ENCODE measurements at places on chromosomes 2 and 18.

DNA sequence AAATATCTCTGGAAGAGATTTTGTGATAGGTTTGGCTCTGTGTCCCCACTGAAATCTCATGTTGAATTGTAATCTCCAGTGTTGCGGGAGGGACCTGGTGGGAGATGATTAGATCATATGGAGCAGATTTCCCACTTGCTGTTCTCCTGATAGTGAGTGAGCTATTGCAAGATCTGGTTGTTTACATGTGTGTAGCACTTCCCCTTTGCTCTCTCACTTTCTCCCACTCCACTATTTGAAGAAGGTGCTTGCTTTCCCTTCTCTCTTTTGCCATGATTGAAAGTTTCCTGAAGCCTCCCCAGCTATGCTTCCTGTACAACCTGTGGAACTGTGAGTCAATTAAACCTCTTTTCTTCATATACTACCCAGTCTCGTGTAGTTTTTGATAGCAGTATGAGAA is 97.0 kb upstream of the FN1 start:
- no peak for DNase-seq

GRCh38 chr2:171703574-171704347 is 16.5 kb downstream of the DYNC1I2 start:
- no peak for DNase-seq

DNA sequence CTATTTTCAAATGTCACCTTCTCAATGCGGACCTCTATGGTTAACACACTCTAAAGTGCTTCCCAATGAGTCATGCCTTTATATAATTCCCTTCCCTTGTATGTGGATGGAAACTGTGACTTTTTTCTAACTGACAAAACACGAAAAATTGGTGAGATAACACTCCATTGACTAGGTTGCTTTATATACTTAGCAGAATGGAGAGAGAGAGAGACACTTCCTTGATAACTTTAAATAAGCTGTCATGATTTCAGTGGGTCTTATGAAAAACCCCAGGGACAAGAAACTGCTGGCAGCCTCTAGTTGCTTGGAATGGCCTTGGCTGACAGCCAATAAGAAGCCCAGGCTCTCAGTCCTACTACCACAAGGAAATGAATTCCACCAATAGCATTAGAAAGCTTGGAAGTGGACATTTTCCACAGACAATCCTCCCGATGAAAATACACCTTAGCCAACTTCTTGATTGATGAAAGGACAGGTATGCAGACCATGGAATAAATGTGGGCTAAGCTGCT is 322.2 kb downstream of the ZNF804A start:
- DNase-seq: no peak

DNA sequence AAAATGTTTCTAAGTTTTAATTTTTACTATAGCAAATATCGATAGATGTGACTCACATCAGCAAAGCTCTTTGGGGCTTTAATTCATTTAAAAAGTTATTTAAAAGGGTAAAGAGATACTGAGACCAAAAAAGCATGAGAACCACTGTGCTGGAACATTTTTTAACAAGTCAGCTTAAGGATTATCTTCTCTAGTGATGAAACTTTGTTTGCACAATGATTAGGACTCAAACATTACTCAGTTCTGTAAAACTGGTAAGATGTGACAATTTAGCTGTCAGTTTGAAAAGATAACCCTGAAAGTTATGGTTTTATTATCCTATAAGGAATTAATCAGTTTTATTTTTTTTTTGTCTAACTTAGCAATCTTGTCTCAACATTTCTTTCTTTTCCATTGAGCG is 301.4 kb downstream of the TSN start:
- DNase-seq: no peak

- DNase-seq: no peak
Measured at GRCh38 chr2:225797394-225797793, 397.9 kb downstream of the NYAP2 start.

DNA sequence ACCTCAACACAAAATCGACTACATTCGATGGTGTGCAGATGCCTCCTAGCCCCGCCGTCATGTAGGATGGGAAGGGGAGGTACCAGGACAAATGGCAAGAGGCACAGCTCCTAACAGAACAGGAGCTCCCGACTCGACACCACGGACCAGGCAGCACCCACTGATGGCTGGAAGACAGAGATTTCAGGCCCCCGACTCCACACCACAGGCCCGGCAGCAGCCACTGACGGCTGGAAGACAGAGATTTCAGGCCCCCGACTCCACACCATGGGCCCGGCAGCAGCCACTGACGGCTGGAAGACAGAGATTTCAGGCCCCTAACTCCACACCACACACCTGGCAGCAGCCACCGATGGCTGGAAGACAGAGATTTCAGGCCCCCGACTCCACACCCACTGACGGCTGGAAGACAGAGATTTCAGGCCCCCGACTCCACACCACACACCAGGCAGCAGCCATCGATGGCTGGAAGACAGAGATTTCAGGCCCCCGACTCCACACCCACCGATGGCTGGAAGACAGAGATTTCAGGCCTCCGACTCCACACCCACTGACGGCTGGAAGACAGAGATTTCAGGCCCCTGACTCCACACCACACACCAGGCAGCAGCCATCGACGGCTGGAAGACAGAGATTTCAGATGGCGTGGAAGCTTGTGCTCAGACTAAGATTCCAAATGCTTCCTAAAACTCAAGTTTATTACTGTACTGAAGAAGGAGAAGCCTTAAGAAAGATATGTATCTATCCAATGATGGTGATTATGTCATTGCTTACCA is 135.5 kb downstream of the EIPR1 start:
- DNase-seq: no peak

- no peak for DNase-seq
Measured at GRCh38 chr18:68817584-68817983, 19.7 kb downstream of the CCDC102B start.

GRCh38 chr2:143545949-143546255 is 416.7 kb downstream of the ARHGAP15 start:
- no peak for DNase-seq

- no peak for DNase-seq
Measured at GRCh38 chr18:43108882-43109281, 6.6 kb downstream of the RIT2 start.

- no peak for DNase-seq
Measured at GRCh38 chr2:58928973-58929372, 687.8 kb upstream of the FANCL start.

DNA sequence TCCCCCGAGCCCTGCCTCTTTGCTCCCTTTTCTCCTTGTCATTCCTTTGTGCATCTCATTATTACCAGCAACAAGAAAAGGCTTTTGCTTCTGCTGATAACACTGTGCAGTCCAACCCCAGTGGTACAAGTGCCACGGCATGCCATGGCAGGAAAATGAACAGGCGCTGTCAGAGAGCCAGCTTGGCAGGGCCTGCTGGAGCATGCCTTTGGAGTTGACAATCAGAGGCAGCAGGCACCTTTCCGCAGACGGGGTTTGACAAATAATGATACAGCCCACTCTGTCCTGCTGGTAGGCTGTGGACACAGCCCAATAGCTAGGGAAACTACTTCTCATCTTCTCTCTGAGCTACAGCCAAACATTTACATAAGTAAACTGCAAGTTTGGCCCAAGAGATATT is 243.9 kb upstream of the LRRTM1 start:
- DNase-seq: no peak

GRCh38 chr18:8348051-8348720 is 261.1 kb upstream of the RAB12 start:
- no peak for DNase-seq

DNA sequence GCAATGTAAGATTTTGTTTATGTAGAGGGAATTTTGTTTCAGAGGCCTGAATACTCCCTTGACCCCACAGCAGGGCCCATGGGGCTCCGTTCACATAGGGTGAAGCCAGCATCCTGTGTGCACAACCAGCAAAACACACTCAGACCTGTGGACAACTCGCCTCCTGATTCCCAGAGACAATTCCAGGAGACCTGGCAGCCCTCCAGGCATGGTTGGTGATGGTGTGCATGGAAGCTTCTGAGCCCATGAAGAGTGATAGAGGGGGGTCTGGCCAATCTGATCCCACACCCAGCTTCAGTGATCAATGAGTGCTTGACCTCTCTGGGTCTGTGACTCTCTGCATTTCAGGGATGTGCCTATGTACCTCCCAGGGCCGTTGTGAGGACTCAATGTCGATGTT is 91.0 kb upstream of the RAB6C start:
- no peak for DNase-seq

GRCh38 chr2:12534646-12535263 is 182.0 kb upstream of the TRIB2 start:
- DNase-seq: no peak

DNA sequence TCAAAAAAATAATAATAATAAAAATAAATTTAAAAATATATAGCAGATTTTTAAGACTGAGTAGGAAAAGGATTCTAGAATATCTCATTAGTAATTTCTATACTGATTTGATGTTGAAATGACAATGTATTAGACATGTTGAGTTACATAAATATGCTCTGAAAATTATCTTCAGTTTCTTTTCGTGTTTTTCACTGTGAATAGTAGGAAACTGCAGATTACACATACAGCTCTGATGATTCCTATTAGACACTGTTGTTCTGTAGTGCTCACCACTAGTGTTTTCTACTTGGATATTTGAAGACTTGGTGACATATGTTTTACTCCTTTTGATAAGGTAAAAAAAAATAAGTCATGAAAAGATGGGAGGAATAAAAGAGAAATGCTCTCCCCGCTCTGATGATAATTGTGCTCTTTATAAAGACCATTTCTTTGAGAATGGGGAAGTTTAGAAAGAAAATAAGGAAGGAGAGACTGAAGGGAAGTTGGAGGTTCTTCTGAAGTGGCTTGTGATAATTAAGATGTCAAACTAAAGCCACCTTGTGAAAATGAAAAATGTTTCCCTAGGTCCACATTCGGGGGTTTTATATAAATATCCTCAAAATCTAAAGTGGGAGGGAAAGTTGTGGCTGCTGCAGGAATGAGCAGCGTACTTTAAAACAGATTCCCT is 52.9 kb downstream of the SLC9A2 start:
- no peak for DNase-seq

GRCh38 chr2:203759690-203760365 is 53.4 kb downstream of the CD28 start:
- no peak for DNase-seq

DNA sequence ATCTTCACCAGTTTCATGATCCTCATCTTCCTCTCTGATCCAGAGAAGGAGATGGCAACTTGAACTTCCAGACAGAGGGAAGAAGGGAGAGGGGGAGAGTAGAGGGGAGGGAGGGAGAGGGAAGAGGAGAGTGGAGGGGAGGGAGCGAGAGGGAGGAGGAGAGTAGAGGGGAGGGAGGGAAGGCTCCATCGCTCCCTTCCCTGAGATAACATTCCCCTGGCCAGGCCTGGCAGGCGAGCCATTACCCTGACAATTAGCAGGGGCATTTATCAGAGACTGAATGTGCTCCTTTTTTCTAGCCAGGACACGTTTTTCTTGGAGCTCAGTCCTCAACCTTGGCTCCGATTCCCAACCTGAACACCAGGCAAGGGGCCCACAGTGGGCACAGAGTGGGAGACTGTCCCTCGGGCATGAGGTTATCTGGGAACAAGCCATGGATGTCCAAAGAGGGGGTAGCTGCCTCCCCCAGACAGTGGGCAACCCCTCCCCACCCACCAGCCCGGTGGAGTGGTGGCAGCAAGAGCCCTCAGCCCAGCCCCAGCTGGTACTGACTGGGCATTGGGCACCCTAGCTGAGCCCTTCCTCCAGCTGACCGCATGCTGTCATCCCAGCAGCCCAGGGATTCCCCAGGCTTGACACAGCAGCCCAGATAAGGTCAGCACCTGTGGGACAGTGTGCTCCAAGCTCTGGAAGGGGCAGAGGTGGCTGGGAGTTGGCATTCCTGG is 81.8 kb downstream of the TNS1 start:
- DNase-seq: no peak
